Esophagus mucosa (tissue), 1 donor: ENCODE measurements at places on chromosomes 4 and X. TPM values are rescaled to one million over a fixed set of nuclear protein-coding genes. Genes with fewer than 3 reads are reported as not detected.

DNA sequence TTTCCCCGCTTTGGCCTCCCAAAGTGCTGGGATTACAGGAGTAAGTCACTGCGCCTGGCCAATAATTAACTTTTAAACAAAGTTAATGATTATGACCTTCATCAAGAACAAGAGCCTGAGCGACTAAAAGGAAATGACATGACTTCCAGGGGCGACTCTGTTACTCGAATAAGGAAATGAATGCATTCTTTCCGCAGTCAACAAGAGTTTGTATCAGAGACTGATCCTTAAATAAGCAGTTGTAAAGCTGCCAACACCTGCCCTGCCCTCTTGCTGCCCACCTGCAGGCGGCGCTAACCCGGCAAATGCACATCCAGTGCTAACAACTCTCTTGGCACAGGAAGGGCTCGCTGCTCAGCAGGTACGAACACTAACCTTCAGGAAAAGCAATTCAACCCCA is 27.3 kb downstream of the WDR1 start:
- peak; percentile 32 for ATAC-seq

GRCh38 chr4:187139141-187139540 is 415.5 kb upstream of the FAT1 start:
- no peak for ATAC-seq

DNA sequence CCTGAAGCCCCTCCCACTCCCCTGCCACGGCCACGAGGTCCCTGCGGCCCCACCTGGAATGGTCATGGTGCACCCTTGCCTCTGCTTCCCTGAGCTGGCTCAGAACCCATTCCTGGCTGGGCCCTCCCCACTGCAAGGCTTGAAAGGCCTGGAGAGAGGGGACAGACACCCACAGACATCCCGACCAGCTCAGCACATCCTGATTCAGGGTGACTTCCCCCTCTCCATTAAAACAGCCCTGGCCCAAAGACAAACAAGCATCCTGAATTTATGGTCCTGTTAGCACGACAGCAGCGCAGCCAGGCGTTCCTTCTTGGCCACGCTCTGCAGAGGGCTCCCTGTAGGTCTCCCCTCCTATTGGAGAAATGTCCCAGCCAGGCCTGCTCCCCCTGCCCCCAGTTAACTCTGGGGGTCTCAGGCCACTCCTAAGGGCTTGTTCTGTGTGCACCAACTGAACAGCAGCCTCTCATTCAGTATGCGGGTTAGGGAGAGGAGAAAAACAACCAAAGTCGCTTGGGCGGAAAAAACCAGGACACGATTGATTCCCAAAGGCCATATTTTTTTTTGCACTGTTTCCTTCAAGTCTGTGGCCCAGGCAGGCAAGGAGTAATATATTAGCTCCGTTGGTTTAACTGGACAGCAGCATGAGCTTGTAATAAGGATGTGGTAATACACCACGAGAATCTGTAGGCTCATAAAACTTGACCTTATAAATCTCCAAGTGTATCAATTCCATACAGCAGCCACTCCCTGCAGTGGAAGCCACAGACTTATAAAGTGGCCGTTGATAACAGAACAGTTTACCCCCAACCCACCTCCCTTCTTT is 106.7 kb upstream of the MSX1 start:
- ATAC-seq: no peak

DNA sequence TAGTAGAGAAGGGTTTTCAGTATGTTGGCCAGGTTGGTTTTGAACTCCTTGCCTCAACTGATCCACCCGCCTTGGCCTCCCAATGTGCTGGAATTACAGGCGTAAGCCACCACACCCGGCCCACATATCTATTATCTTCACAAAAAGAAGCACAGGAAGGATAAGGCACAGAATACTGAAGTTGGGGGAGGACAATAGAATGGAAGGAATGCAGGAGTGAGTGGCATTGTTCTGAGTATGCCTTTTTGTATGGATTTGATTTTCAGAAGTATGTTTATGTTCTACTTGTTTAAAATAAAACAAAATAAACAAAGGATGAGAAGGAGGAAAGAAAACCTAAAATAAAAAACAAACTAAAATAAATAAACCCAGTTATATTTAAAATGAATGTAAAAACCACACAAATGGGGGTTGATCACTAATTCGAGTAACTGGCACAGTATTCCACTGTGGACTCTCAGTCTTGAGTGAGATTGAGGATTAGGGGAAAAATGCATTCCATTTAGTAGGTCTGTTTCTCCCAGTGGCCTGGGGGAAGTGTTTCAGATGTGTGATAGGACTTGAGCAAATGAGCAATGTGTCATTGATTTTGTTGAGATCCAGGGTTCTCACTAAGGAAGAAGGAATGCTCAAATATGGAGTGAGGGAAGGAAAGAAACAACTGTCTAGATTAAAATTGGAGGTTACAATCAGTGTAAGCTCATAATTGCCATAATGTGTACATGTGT is 109.0 kb upstream of the C1QTNF7 start:
- no peak for ATAC-seq

SYN1 gene
- 0.16 TPM for total RNA-seq
